Activated CD4-positive, alpha-beta T cell treated with anti-CD3 and anti-CD28 coated beads, Interleukin-2, amount 10 ng/mL, durations not matched to agents 24 days and 14 days (primary cell): ENCODE measurements at places on chromosomes 3 and 15. TPM values are rescaled to one million over a fixed set of nuclear protein-coding genes. Genes with fewer than 3 reads are reported as not detected.

The FBXW12 gene
- 0.14 and 0.28 TPM in 2 replicates for total RNA-seq

The DNAH12 gene
- not detected in 2 replicates for total RNA-seq

The COL6A6 gene
- not detected in 2 replicates for total RNA-seq

The SEMA5B gene
- total RNA-seq = not detected in 2 replicates

The KIF15 gene
- total RNA-seq = 26.5 and 28.3 TPM in 2 replicates

The CACNA2D2 gene
- 0.23 and 0.62 TPM in 2 replicates for total RNA-seq

The TMEM40 gene
- not detected in 2 replicates for total RNA-seq

The IL17RD gene
- 0.14 and 0.26 TPM in 2 replicates for total RNA-seq

The PROK2 gene
- total RNA-seq = not detected in 2 replicates

The ISL2 gene
- total RNA-seq = 0.31 and 0.89 TPM in 2 replicates

The ARL8B gene
- 46.8 and 50.4 TPM in 2 replicates for total RNA-seq

The PLSCR2 gene
- total RNA-seq = not detected in 2 replicates

The GABRG3 gene
- not detected in 2 replicates for total RNA-seq

The DLEC1 gene
- 0.17 and 0.54 TPM in 2 replicates for total RNA-seq

The CCR8 gene
- total RNA-seq = 5.7 and 7.5 TPM in 2 replicates

The SENP7 gene
- 8.1 and 9.5 TPM in 2 replicates for total RNA-seq

The CACNA2D3 gene
- not detected in 2 replicates for total RNA-seq

The ATP2B2 gene
- 0.31 TPM in 1 of 2 replicates, not detected in the other for total RNA-seq

The RETNLB gene
- total RNA-seq = not detected in 2 replicates

The CERS3 gene
- total RNA-seq = 0.21 and 0.40 TPM in 2 replicates

The TTC21A gene
- 0.54 and 0.89 TPM in 2 replicates for total RNA-seq

The P2RY14 gene
- total RNA-seq = 2.5 and 3.0 TPM in 2 replicates

The ADGRG7 gene
- not detected in 2 replicates for total RNA-seq
